Astrocyte (in vitro differentiated cells and primary cell): ENCODE measurements at places on chromosomes 2 and 18.

DNA sequence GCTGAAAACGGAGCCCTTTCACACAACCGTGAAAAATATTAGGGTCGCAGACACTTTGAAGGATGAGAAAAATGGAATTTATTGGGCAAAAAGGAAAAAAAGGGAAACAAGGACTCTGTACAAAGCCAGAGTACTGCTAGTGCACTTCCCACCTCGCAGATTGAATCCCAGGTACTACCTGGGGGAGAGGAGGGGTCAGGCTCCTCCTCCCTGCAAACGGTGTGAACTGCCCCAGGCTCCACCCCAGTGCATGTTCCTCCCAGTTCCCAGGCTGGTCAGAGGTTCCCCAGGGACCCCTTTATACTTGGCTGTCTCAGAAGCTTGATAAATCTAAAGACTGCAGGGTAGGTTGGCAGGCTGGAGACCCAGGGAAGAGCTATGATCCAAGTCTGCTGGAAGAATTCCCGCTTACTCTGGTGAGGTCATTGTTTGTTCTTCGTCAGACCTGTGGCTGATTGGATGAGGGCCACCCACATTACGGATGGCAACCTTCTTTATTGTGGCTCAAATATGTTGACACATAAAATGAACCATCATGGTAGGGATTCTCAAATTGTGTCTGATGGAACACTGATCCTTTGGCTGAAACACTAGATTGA, 290.4 kb upstream of the POU3F3 start:
- DNase-seq = peak; percentile 19

- peak; percentile 66 for DNase-seq
Measured at GRCh38 chr18:74499633-74500032, 3.5 kb downstream of the CNDP2 start.

GRCh38 chr18:32048507-32049091, 30.0 kb downstream of the RNF125 start:
- DNase-seq = no peak

GRCh38 chr2:200523158-200523557, 2.8 kb upstream of the SGO2 start:
- DNase-seq = no peak

GRCh38 chr18:65527879-65528633, 222.8 kb upstream of the CDH7 start:
- DNase-seq = no peak

GRCh38 chr18:39835303-39836030, 2119.6 kb upstream of the PIK3C3 start:
- DNase-seq = peak; percentile 19

GRCh38 chr2:126899616-126900185, 1.0 kb downstream of the TEX51 start:
- no peak for DNase-seq

DNA sequence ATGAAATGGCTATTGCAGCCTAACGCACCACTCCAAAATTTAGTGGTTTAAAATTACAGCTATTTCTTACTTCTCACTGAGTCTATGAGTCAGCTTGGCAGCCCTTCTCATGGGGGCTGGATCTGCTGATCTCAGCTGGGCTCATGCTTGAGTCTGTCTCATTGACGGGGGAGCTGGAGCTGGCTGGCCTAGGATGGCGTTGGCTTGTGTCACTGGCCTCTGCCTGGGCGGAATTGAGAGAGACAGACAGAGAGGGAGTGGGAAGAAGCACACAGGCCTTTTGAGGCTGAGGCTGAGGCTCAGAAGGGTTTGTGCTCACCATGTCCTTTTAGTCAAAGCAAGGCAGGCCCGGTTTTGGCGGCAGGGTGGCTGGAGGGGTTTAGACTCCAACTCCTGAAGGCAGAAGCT, 412.1 kb upstream of the MYT1L start:
- peak; percentile 49 for DNase-seq
